ENCODE measurements at places on chromosomes 11 and 22. TPM values are rescaled to one million over a fixed set of nuclear protein-coding genes. Genes with fewer than 3 reads are reported as not detected.

Gene NCR3LG1
- total RNA-seq = 2.5 TPM

Gene XNDC1N
- 14.6 TPM for total RNA-seq

Gene TP53I11
- total RNA-seq = 42.4 TPM

Gene CCDC188
- total RNA-seq = not detected

Gene MSANTD4
- total RNA-seq = 22.0 TPM

Gene RCOR2
- 92.0 TPM for total RNA-seq

Gene KCNJ11
- 10.0 TPM for total RNA-seq

Gene SERHL2
- total RNA-seq = 0.37 TPM

Gene CNTN5
- not detected for total RNA-seq

Gene APOL5
- not detected for total RNA-seq

Gene MS4A4A
- total RNA-seq = not detected

Gene RIMBP3B
- 0.62 TPM for total RNA-seq

Gene GGTLC3
- total RNA-seq = not detected

Gene DDX25
- 20.5 TPM for total RNA-seq

Gene C11orf91
- total RNA-seq = 0.22 TPM

Gene POU2AF3
- total RNA-seq = 2.7 TPM

Gene CCDC116
- 0.27 TPM for total RNA-seq

Gene APOA1
- 4.4 TPM for total RNA-seq

Gene RNF215
- total RNA-seq = 27.6 TPM

Gene RIN1
- total RNA-seq = 4.7 TPM

Gene IGF2
- total RNA-seq = 1.5 TPM

Gene RIMBP3C
- total RNA-seq = not detected

Gene OR8D2
- total RNA-seq = not detected

Gene TST
- 33.3 TPM for total RNA-seq

Gene DBX1
- total RNA-seq = 0.14 TPM

Gene RGL4
- total RNA-seq = not detected

Gene GAB4
- total RNA-seq = 0.16 TPM

Gene APLNR
- total RNA-seq = 0.53 TPM

Gene CPT1A
- total RNA-seq = 28.1 TPM

Gene DSCAML1
- total RNA-seq = 0.90 TPM

Gene ZNF214
- 4.1 TPM for total RNA-seq

Gene KRTAP5-1
- not detected for total RNA-seq

Gene NOX4
- total RNA-seq = 1.1 TPM

Gene RBMXL2
- not detected for total RNA-seq

Gene CEND1
- total RNA-seq = 2.0 TPM

Gene TNKS1BP1
- 127 TPM for total RNA-seq

Gene BACE1
- 8.5 TPM for total RNA-seq

Gene SLC37A2
- total RNA-seq = 2.2 TPM

Gene TEF
- 12.0 TPM for total RNA-seq

Gene TRIM6
- 30.2 TPM for total RNA-seq

Gene SSRP1
- 218 TPM for total RNA-seq

Gene HPX
- 2.4 TPM for total RNA-seq

Gene OR10D3
- not detected for total RNA-seq

Gene ACR
- total RNA-seq = 0.55 TPM

Gene TUB
- total RNA-seq = 32.1 TPM

Gene MYBPC3
- 0.07 TPM for total RNA-seq

Gene GANAB
- 350 TPM for total RNA-seq

Gene CARD16
- total RNA-seq = not detected

Measured in WTC11 (cell line).